HL-60 (cell line): ENCODE measurements at places on chromosomes 5 and 9.

DNA sequence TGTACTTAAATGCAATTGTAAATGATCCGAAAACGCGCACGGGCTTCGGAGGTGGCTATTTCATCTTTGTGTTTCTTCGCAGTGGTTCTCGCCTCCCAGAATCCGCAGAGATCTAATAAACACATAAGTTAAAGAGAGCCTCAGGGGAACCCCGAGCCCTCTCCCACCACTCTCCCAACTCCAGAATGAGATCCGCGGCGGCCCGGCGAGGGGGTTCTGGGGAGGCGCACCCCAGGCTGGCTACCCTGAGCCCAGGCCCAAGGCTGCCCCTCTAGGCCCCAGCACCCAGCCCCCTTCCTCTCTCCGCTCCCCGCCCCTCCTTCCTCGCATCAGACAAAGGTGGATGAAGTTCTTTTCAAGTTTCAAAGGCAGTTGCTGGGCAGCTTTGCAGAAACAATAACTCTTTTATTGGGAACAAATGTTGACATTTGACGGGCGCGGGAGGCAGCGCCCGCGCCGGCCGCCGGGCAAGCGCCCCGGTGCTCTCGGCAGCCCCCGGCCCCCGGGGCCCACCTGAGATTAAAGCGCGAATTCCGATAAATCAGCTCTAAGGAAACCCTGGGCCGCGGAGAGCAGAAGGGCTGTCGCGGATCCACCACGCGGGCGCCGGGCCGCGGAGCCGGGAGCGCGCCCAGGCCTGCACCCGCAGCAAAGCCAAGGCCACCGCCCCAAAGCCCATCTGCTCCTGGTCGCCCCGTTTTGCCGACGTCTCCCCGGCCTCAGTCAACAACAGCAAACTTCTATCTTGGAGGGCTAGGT is 8.4 kb downstream of the IRX2 start:
- DNase-seq, result no peak

GRCh38 chr5:40437452-40437861 is 242.3 kb upstream of the PTGER4 start:
- peak; percentile 37 for DNase-seq

- DNase-seq, result peak; percentile 45
Measured at GRCh38 chr9:136865768-136866103, 372 bp downstream of the EDF1 start.

DNA sequence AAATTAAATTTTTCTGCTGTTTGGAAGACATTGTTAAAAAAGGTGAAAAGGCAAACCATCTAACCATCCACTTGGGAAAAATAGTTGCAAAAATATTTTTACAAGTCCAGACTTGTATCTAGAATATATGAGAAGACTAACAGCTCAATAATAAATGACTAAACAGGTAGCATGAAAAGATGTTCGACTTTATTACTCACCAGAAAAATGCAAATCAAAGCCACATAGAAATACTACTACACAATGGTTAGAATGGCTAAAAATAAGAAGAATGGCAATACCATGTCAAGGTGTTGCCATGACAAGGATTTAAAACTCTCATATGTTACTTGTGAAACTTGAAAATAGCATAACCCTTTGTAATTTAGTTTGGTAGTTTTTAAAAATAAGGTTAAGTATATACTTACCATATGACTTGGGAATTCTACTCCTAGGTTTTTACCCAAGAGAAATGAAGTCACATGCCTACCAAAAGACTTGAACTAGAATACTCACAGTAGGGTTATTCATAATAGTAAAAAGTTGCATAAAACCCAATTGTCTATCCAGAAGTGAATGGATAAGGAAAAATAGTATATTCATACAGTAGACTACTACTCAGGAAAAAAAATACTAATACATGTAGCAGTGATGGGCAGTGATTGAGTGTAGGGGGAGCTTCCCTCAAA is 93.8 kb downstream of the VPS13A start:
- no peak for DNase-seq

GRCh38 chr5:172422255-172422654 is 32.1 kb downstream of the SH3PXD2B start:
- no peak for DNase-seq

DNA sequence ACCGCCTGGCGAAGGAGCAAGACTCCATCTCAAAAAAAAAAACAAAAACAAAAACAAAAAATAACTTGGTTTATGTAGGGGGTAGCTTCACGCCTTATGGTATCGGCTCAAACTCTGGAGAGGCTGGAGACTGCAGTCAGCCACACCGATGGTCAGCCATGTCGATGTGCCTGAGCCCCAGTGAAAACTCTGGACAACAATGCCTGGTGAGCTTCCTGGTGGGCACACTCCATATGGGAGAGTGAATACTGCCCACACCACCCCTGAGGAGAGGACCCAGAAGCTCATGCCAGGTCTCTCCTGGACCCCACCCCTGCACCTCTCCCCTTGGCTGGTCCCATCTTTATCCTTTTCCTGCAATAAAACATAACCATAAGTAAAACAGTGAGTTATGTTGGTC is 19.6 kb downstream of the IPPK start:
- no peak for DNase-seq

DNA sequence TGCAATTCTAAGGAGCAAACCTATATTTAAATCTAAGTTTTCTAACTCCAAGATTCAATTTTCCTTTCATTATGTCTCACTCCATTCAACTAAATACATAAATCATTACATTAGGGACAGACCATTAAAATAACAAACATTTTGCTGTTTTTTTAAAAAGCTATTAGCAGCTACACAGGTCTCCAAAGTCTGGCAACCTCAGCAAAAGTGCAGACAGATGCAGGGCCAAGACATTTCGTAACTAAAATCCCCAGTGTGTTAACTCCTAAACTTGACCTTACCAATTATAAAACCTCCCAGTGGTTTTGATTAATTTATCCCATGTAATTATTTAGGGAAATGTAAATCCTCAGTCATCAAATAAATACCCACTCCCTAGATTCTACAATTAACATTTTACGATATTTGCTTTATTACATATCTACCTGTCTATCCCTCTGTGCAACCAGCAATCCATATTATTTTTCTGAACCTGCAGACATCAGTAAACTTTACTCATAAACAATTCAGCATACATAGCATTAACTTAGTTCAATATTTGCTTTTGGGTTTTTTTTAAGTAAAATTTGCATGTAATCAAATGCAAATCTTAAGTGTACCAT is 64.7 kb downstream of the RGS7BP start:
- DNase-seq, result no peak
